ENCODE measurements at places on chromosomes 2 and 18.

DNA sequence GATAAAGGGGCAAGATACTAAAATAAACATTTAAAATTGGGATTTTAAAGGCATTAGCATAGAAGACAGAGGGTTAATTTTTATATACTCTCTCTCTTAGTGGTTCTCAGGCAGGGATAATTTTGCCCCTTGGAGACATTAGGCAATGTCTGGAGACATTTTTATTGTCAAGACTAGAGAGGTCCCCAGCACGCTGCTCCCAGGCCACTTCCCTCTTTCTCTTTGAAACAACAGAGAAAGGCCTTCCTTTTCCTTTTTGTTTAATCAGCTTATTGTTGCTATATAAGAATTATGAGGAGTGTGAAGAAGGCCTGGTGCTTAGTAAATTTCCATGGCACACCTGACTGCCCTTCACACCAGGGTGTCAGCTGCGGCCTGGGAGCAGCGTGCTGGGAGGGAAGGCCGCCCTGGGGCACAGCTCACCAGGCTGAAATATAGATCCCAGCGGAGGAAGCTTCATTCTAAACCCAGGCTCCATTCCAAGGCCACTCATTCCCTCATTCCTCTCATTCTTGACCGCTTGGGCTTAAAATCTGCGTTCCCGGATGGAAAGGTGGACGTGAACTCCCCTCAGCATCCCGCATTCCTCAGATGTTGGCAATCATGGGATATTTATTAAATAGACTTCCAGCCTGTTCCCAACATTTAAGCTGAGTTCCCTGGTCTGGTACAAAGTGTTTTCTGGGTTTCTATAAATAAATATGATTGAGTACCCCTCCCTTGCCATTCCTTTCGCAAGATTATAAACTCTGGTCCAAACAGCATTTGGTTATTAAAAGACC is 22.5 kb downstream of the SLC14A2 start:
- H3K27ac ChIP-seq: no peak overlapping the region
- H3K4me1 ChIP-seq: no peaks in the 10 kb centered on the region
- no peak for DNase-seq
- H3K36me3 ChIP-seq: no peaks in the 10 kb centered on the region
- H3K4me3 ChIP-seq: no peak overlapping the region

DNA sequence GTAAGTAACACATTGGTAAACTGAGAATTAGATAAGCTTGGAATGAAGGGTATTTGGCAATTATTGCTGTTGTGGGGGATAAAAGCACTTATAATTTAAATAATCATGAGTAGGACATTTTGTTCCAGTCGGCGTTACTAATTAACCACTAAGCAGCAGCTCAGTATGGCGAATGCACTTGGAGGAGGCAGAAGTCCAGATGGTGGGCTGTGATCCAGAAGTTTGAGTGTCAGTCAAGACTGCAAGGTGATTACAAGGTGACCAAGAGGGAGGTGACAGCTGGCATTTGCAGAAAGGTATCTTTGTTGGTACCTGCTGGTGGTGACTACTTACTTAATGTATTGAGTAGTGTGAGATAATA is 643.6 kb upstream of the FAM98A start:
- H3K36me3 ChIP-seq: no peaks in the 10 kb centered on the region
- no peak overlapping the region for H3K27ac ChIP-seq
- H3K27me3 ChIP-seq: no peaks in the 10 kb centered on the region
- no peaks in the 10 kb centered on the region for H3K4me1 ChIP-seq
- no peak overlapping the region for H3K4me3 ChIP-seq
- DNase-seq: no peak

DNA sequence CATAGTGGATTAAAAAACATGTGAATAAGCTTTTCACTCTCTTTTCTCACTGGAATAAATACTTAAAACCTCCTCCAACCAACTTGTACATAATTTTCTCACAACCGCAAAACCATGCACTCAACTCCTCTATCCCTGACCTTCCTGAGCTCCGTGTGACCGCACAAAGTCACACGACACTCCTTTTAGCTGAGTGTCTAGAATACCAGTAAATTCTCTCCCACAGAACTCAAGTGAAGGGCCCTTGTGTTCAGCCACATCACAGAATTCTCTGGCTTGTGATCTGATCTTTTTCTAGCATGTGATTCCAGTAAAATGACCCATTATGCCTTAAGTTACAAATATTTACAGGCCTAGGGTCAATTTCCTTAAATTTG is 91.2 kb upstream of the ARL4C start:
- H3K36me3 ChIP-seq: no peaks in the 10 kb centered on the region
- no peak overlapping the region for H3K27ac ChIP-seq
- H3K4me3 ChIP-seq: no peak overlapping the region
- H3K4me1 ChIP-seq: peaks cover 5% of the 10 kb centered on the region
- peaks cover 9% of the 10 kb centered on the region for H3K27me3 ChIP-seq

GRCh38 chr2:201947287-201947686 is 86.4 kb upstream of the FZD7 start:
- H3K27ac ChIP-seq: no peak overlapping the region
- H3K4me3 ChIP-seq: no peak overlapping the region
- H3K4me1 ChIP-seq: no peaks in the 10 kb centered on the region

- H3K36me3 ChIP-seq: no peaks in the 10 kb centered on the region
- peaks cover 5% of the 10 kb centered on the region for H3K27me3 ChIP-seq
- H3K27ac ChIP-seq: no peak overlapping the region
- H3K4me1 ChIP-seq: no peaks in the 10 kb centered on the region
- no peak for DNase-seq
Observed at GRCh38 chr2:163157411-163157810, 318.8 kb upstream of the KCNH7 start.

DNA sequence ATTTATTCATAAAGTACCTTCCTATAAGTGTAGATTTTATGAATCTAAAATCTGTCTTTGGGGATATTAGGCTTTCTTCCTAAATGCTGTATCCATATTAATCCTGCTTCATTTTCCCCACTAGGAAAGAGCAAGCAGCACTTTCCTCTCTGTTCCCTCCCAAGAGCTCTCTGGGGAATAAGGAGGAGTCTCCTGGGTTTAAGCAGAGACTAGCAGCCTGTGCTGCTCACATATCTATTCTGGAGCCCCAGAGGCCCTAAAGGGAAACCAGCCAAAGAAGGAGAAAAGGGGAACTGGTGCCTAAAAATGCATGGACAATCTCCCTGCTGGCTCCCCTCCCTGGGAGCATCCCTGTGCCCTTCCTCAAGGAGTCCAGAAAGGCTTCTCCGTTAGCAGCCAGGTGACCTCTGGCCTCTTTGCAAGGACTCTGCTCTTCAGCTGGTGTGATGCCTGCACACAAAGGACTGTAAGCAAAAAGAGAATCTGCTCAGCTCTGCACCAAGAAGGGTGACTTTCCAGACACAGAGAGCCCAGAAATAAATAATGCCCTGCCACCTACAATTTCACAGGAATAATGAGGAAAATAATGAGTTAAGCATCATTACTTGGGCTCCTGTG is 270.6 kb downstream of the SS18 start:
- no peaks in the 10 kb centered on the region for H3K27me3 ChIP-seq
- peaks cover 2% of the 10 kb centered on the region for H3K4me1 ChIP-seq
- no peak overlapping the region for H3K27ac ChIP-seq
- DNase-seq: no peak

DNA sequence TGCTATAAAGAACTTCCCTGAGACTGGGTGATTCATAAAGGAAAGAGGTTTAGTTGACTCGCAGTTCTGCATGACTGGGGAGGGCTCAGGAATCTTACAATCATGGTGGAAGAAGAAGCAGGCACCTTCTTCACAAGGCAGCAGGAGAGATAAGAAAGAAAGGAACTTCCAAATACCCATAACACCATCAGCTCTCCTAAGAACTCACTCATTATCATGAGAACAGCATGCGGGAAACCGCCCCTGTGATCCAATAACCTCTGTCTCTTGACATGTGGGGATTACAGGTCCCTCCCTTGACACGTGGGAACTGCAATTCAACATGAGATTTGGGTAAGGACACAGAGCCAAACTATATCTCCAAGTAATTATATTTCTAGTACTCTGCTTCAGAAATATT is 163.8 kb upstream of the CDH20 start:
- no peak overlapping the region for H3K4me3 ChIP-seq
- no peak for DNase-seq
- H3K27me3 ChIP-seq: no peaks in the 10 kb centered on the region

- no peak for DNase-seq
- H3K27me3 ChIP-seq: no peaks in the 10 kb centered on the region
- peaks cover 15% of the 10 kb centered on the region for H3K4me1 ChIP-seq
- H3K4me3 ChIP-seq: no peak overlapping the region
- peaks cover 34% of the 10 kb centered on the region for H3K36me3 ChIP-seq
- H3K27ac ChIP-seq: no peak overlapping the region
Observed at GRCh38 chr2:28326881-28327505, 65.7 kb upstream of the FOSL2 start.

- no peak overlapping the region for H3K4me3 ChIP-seq
- H3K36me3 ChIP-seq: no peaks in the 10 kb centered on the region
- no peak for DNase-seq
- no peaks in the 10 kb centered on the region for H3K4me1 ChIP-seq
- H3K27me3 ChIP-seq: peaks cover 9% of the 10 kb centered on the region
- H3K27ac ChIP-seq: no peak overlapping the region
Observed at GRCh38 chr18:22579271-22579670, 161.6 kb upstream of the CTAGE1 start.

DNA sequence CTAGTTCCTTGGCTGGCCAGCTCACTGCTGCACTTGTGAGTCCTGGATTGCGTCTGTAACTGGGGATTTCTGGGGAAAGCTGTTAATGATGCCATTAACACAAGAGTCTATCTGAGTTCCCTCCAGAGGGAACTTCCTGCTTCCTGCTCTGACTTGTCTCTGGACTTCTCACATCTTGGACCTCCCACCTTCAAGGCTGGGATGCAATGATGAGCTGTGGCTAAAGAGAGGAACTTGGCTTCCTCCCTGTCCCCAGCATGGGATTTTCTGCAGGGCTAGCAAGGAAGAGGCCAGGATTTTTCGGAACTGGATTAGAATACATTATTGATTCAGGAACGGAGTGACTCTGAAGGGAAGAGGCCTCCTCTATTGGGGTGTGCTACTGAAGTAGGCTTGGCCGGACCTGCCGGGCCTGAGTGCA is 155.5 kb downstream of the CLIP4 start:
- no peak overlapping the region for H3K4me3 ChIP-seq
- H3K4me1 ChIP-seq: no peaks in the 10 kb centered on the region
- H3K36me3 ChIP-seq: no peaks in the 10 kb centered on the region
- H3K27me3 ChIP-seq: peaks cover 17% of the 10 kb centered on the region
- DNase-seq: no peak

DNA sequence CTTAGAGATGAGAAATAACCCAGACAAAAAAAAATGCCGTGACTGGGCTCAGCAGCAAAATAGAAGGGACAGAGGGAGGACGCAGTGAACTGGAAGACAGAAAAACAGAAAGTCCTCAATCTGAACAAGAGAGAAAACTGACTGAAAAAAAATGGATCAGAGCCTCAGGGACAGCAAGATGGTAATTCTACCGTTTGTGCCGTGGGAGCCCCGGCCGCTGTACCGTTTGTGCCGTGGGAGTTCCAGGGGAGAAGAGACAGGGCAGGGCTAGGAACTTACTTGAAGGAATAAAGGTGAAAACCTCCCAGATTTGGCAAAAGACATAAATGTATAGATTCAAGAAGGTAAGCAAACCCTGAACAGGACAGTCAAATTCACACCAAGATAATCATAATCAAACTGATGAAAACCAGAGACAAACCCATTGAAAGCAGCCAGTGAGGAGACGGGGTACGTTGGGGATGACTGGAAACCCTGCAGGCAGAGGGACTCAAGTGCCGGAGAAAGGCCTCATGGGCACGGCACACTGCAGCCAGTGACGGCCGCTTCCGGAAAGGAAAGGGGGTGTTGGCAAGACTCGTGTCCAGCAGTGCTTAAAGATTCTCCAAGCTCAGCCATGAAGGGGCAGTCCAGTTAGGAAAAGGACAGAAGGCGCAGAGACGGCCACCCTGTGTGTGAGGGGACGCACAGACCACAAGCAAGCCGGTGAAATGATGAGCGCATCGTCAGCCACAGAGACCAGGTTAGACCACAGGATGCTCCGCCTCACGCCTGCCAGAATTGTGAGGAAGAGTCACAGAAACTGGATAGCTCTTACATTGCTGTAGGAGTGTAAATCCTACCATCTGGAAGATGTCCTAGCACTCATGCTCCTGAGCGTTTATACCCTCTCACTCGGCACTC is 40.0 kb upstream of the NFATC1 start:
- H3K36me3 ChIP-seq: peaks cover 40% of the 10 kb centered on the region
- no peak overlapping the region for H3K4me3 ChIP-seq
- DNase-seq: no peak
- H3K27ac ChIP-seq: peak overlapping the region; percentile 10
- H3K27me3 ChIP-seq: no peaks in the 10 kb centered on the region

Measured in stimulated activated naive B cell treated with anti-CD40 and anti-IgM and Interleukin-4, amounts not matched to agents 10 μg/mL and 1 μg/mL and 100 μg/mL, for 72 hours (primary cell).